ENCODE measurements at places on chromosomes 4 and X.

DNA sequence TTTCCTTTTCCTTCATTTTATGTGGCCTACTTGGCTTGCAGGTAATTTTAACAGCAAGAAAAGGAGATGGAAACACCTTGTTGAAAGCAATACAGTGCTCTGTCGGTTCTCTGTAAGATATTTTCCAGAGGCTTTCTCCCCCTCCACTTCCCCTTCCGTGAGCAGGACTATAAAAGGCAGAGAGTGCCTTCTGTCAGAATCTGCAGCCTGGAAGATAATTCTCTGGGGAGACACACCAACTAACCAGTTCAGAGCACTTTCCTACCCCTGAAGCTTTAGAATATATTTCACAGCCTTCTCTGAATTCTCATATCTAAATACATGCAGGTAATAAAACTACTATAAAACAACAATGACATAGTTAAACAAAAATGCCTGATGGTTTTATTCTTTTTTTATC, 141.1 kb downstream of the IDS start:
- DNase-seq: no peak

GRCh38 chr4:99024481-99025275, 29.2 kb downstream of the METAP1 start:
- no peak for DNase-seq

DNA sequence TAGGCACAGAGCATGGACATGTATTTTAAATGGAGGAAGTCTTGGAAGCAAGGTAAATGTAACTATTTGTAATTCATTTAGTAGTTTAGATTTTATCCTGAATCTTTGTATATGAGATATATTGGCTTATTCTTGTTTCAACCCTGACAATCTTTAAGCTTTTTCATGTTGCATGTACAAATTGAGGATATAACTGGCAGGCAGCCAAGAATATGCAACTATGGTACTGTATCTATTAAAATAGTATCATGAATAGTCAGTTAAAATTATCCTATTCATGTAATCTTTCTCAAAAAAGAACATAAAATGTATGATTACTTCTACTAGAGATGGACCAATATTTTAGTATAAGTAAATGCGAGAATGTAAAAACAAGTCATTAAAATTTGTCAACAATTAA, 1141.5 kb downstream of the PCDH18 start:
- DNase-seq: no peak

- no peak for DNase-seq
Observed at GRCh38 chr4:2048831-2049230, 10.3 kb upstream of the NAT8L start.

- DNase-seq: no peak
Observed at GRCh38 chr4:76206222-76206942, 7.2 kb downstream of the SCARB2 start.

GRCh38 chrX:154353172-154353843, 21.1 kb downstream of the FLNA start:
- DNase-seq: no peak

DNA sequence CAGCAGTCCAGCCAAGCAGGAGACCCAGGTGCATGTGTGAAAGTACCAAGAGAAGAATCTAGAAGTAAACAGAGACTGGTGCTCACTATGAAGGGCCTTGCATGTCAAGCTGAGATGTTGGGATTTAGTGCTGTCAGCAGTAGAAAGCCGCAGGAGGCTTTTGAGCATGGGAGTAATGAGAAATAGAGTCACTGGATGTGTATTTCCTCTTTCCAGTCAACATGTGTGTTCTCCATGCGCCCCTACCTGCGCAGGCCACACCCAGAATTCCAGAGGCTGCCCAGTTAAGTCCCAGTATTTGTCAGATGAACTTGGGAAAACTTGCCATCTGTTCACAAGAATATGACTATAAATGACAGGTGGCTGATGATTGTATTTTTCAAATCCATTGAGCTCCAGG, 4.5 kb upstream of the MAMLD1 start:
- DNase-seq: no peak

DNA sequence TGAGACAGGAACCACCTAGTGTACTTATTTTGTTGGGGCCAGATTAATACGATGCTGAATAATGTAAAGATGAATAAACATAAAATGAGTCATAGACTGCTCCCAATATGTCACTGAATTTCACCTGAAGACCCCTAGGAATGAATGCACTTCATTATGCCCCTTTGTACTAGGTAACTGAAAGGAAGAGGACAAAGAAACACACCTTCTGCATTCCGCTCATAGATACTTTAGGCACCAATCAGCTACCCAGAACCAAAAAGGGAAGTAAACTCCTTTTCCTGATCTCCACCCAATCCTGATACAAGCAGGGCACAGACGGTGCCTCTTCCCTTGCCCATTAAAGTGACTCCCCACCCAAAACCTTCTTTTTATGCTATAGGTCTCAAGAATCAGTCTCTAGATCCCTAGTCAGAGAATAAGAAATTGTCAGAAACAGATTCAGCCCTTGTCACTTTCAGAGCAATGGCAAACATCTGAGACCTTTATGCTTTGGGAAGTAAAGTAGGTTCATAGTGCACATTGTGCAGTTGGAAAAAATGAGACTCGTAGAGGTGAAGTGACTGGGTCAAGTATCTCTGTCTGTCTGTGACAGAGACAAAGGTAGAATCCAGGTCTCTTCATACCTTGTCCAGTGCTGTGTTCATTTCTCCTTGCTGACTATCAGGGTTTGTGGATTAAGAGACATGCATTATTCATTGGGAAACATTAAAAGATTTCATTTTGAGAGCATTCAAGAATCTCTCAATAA, 2.3 kb downstream of the GPR174 start:
- DNase-seq: no peak

- DNase-seq: no peak
Observed at GRCh38 chr4:64857815-64858214, 448.6 kb upstream of the TECRL start.

GRCh38 chrX:53685711-53686110, 808 bp downstream of the HUWE1 start:
- DNase-seq: no peak

GRCh38 chr4:6499238-6499600, 26.8 kb upstream of the PPP2R2C start:
- peak; percentile 8 for DNase-seq

DNA sequence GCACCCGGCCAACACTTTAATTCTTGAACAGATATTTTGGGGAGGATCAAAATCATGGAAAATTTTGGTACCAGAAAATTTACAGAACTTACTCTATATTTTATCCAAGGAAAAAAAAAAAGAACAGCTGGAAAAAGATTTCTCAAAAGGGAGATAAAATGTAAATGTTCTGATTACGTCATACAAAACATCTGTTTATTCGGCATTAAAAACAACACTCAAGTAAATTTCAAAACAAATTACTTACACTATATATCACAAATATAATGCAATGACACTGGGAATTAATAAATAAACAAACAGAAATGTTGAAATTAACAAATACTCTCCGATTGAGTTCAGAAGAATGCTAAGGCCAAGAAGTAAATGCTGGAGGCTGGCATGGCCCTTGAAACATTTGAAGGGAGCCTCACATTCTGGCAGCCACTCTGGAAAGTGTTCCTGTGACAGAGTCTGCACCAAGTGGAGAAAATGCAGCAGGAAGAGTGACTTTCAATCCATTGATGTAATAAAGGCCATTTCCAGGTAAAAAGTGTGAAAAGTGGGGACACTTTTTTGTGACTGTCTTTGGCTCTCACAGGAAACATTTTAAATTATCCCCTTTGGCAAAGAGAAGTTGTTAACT, 486.0 kb upstream of the CTSO start:
- DNase-seq: no peak

- no peak for DNase-seq
Observed at GRCh38 chrX:116417214-116417613, 19.2 kb upstream of the SLC6A14 start.

- no peak for DNase-seq
Observed at GRCh38 chr4:69775321-69775867, 15.0 kb upstream of the SULT1B1 start.

DNA sequence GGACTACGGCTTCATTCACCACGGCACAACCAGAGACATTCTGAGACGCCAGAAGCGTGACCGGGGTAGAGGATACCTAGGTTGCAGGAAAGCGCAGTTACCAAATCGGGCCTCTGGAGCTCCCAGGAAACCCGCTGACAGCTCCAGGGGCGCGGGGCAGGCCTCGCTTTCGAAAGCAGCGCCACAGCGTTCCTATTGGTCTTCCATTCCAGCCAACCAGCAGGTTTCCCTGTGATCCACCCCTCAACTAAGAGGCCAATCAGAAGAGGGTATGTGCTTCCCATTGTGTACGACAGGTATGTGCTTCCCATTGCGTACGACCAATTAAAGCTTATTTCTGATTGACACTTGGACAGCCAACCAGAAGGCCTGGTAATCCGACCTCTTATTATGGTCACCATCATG, 14.9 kb downstream of the SNX12 start:
- DNase-seq: no peak

- no peak for DNase-seq
Observed at GRCh38 chrX:20067709-20068561, 48.8 kb downstream of the MAP7D2 start.

GRCh38 chrX:135213200-135213844, 38.5 kb upstream of the ETDA start:
- peak; percentile 49 for DNase-seq

DNA sequence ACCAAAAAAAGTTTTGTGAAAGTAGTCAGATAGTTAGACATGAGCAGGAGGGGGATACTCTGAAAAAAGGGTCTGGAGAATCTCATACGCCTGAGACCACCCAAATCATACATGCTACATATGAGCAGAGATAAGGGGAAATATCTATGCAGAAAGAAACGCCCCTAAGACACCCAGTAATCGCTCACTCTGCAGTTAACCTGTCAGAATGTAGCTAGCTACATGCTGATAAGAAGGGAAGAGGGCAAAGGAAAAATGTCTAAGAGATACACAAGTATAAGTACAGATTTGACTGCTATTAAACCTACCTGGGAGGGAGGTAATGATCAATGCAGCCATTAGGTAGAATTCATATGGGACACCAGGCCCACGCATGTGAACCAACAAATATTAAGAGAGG, 1159.5 kb upstream of the PCDH10 start:
- DNase-seq: no peak

- DNase-seq: no peak
Observed at GRCh38 chrX:27679281-27679680, 89.1 kb downstream of the DCAF8L2 start.

GRCh38 chr4:112771-113170, 11.5 kb upstream of the ZNF718 start:
- DNase-seq: no peak

DNA sequence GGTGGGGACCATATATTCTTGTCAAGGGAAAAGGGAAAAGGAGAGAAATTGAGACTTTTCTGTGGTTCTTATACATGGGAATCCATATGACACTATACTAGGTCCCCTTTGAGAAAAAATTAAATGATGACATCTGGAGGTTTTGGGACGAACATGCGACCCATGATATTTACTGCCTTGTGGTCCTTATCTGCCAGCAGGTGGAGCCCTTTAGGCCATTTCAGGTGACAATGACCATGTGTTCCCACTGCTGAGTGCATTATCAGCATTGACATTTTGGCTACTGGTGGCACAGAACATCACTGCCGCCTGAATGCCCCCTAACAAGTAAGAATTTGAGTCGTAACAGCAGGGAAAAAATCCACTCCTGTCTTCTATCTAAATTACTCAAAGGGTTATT, 843.4 kb downstream of the FSTL5 start:
- DNase-seq: no peak

DNA sequence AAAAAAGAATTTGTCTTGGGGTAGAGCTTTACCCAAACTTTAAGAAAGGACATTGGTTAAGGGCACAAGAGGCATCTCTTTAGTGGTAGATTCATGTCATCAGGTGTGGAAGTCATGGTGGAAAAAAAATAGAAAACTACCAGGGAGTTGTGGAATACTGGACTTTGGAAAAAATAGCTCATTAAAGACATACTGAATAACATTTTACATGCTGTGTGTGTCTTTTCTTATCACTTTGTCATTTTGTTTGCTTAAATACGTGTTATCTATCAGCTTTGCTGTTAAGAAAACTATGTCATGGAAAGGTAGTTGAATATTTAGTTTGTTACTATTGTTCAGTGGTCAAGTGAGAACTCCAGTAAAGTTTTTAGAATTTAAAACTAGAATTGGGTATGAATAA, 147.0 kb downstream of the CCSER1 start:
- no peak for DNase-seq

GRCh38 chr4:168082379-168082778, 10.0 kb upstream of the ANXA10 start:
- no peak for DNase-seq

- DNase-seq: no peak
Observed at GRCh38 chr4:103996064-103996463, 276.3 kb upstream of the TACR3 start.

DNA sequence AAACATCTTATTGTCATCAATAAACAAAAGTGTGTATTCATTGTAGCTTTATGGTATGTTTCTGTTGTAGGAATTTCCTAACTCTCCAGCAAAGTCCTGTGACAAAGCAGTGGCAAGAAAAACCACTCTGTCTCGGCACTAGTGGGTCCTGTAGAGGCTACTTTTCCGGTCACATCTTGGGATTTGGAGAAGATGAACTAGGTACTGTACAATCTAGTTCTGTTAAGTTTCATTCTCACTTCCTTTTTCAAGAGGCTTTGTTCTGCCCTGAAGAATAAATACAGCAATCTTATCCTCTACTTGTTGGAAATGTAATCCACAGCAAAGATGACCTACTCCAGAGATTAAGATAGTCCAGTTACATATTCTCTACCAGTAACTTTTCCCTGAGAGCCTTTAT, 69.3 kb downstream of the HHIP start:
- DNase-seq: no peak

DNA sequence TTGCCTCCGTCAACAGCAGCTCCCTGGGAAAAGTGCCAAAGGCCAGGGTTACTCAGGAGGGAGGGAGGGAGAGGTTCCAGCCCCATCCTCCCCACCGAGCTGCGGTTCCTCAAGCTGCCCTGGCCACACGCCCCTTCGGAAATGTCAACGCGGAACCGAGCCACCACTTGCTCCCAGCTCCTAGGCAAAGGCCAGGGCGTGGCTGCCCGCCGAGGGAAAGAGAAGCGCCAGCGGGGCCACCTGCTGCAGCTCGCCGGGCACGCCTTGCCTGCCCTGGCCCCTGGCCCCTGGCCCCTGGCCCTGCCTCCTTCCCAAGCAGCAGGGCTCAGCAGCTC, 15.3 kb downstream of the SLC6A8 start:
- DNase-seq: no peak

GRCh38 chrX:68079961-68080360, 353.3 kb downstream of the OPHN1 start:
- no peak for DNase-seq

- no peak for DNase-seq
Observed at GRCh38 chrX:49995107-49995731, 72.8 kb downstream of the CLCN5 start.

- no peak for DNase-seq
Observed at GRCh38 chr4:84530871-84531270, 31.8 kb upstream of the NKX6-1 start.

- DNase-seq: no peak
Observed at GRCh38 chr4:58749206-58749605, 1639.0 kb upstream of the IGFBP7 start.

GRCh38 chr4:38242101-38242500, 281.9 kb downstream of the PTTG2 start:
- DNase-seq: no peak

Measured in stimulated activated CD4-positive, alpha-beta T cell treated with anti-CD3 and anti-CD28 coated beads, Interleukin-2, amount 100 ng/mL, for 24 hours (primary cell).